GM03348 (cell line): ENCODE measurements at places on chromosomes 13 and 19.

DNA sequence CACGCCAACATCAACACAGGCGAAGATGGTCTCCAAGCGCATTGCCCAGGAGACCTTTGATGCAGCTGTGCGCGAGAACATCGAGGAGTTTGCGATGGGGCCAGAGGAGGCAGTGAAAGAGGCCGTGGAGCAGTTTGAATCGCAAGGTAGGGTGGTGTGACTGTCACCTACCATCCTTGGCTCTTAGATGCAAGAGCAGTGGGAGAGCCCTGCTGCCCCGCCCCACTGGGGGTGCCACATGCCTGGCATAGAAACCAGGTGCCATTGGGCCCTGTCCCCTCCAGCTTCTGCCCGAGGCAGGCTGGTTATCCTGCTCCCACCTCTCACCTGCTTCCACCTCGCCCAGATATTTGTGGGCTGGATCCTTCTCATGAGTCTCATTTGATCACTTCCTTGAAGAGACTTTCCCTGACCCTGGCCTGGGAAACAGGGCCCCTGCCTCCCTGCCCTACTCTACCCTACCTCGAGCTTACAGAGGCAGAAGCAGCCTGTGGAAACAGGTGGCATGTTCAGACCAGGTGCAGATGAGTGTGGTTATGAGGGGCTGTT is 9.4 kb downstream of the ARMC6 start:
- DNase-seq = no peak

- DNase-seq = no peak
Observed at GRCh38 chr19:15402411-15403150, 16.2 kb downstream of the AKAP8L start.

DNA sequence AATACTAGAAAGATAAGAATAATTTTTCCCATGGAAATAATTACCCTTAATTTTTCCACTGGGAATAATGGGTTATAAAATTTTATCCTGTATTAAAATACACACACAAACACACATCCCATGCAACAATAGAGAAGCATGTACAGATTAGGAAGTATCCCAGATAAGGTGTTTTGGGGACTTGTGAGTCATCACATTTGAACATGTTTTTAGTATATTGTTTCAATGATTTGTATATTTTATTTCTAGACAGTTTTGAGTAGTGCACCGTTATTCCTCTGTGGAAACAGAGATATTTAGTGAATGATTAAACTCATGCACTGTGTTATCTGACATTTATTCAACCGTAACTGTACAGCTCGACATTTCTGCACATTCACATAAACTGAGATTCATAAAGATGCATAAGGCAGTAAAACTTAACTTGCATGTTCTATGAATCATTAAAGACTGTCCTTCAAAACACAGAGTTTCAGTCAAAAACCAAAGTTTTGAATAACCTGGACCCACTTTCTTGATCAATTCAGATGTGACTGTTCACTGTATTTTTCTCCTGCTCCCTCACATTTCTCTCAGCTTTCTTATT is 30.1 kb downstream of the KLF12 start:
- no peak for DNase-seq

DNA sequence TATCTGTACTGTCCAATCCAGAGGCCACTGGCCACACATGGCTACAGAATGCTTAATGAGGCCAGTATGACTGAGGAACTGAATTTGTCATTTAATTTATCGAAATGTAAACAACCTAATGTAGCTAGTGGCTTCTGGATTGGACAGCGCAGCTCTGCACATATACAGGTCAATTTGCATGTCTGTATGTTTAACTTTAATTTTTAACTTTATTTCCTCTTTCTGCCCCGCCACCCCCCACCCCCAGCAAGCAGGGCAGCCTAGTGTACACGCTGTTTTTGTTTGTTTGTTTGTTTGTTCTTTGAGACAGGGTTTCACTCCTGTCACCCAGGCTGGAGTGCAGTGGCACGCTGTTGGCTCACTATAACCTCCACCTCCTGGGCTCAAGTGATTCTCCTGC is 15.5 kb downstream of the ZSWIM9 start:
- DNase-seq = no peak

- DNase-seq = no peak
Observed at GRCh38 chr19:49418511-49418910, 4.7 kb downstream of the PTH2 start.

GRCh38 chr13:20331419-20331818 is 99.3 kb upstream of the GJB6 start:
- DNase-seq = no peak

DNA sequence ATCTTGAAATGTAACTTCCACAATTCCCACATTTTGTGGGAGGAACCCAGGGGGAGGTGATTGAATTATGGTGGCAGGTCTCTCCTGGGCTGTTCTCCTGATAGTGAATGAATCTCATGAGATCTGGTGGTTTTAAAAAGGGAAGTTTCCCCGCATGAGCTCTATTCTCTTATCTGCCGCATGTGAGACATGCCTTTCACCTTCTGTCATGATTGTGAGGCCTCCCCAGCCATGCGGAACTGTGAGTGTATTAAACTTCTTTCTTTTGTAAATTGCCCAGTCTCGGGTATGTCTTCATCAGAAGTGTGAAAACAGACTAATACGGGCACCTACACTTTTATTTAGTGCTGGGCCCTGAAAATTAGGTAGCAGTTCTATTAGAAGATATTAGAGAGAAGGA is 45.8 kb downstream of the TNFSF13B start:
- no peak for DNase-seq

DNA sequence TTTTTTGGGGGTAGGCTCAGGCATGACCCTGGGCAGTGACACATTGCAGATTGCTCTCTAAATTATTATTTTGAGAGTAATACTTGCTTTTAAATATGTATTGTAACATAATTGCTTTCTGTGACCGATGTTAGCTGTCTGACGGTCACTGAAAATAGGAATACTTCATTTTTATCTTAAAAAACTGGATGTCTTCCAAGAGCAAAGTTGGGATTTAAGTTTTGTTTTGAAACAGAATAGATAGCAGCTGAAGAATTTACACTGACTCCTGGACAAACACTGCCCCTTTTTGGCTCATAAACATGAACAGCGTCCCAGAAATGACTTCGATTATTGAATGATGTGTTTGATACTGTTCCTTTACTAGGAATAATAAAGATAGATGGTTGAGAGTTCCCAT is 535.9 kb downstream of the GPC5 start:
- no peak for DNase-seq

- no peak for DNase-seq
Observed at GRCh38 chr13:42497798-42498197, 76.2 kb upstream of the TNFSF11 start.

- no peak for DNase-seq
Observed at GRCh38 chr19:39937787-39938186, 3.4 kb upstream of the FCGBP start.

GRCh38 chr13:91145571-91146205 is 201.8 kb upstream of the MIR17HG start:
- DNase-seq = no peak

DNA sequence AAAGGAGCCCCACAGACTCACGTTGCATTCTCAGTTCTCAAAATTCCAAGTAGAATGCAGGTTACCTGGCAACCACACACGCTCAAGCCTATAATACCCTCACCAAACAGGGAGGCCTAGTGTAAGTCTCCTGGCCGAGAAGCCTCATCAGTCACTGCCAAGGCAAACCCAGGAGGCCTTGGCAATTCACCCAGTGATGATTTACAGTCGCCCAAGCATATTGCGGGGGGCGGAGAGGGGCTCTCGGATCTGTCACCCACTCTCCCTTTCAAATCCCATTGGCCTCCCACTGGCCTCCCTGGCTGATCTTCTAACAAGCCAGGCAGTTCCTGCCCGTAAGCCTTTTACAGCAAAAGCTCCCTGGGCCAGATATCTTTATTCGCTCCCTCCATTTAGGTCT is 1.1 kb downstream of the AKAP8L start:
- peak; percentile 18 for DNase-seq

DNA sequence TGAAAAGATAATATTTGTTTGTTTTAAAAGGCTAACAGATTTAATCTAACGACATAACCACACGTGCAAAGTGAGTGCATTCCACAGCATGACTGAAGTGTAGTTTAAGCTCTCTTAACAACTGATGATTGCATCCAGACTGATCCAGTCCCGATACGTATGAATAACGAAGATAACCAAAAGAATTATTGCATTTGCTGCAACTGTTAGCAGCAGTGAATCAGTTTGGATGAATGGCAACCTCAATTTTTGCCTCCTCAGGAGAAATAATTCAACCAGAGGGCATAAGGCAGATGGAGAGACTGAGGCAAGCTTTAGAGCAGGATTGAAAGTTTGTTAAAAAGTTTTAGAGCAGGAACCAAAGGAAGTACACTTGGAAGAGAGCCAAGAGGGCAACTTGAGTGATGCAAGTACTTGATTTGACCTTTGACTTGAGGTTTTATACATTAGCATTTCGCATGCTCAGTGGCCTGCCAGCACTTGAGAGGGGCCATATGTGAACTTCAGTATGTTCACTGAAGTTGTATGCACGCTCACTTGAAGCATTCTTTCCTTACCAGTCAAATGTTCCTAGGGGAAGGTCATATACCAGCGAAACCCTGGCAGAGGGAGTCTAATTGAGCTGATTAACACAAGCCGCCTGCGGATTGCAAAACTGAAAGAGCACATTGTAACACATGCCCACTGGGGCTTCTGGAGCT is 835.0 kb upstream of the PCDH20 start:
- no peak for DNase-seq

GRCh38 chr19:57651654-57651996 is 17.1 kb upstream of the ZSCAN4 start:
- DNase-seq = no peak
